ENCODE measurements at places on chromosomes 2 and 18.

GRCh38 chr2:60980071-60980815 lies 37.3 kb upstream of the PEX13 start:
- DNase-seq, result no peak

GRCh38 chr2:100283724-100284501 lies 38.4 kb downstream of the LONRF2 start:
- DNase-seq, result no peak

DNA sequence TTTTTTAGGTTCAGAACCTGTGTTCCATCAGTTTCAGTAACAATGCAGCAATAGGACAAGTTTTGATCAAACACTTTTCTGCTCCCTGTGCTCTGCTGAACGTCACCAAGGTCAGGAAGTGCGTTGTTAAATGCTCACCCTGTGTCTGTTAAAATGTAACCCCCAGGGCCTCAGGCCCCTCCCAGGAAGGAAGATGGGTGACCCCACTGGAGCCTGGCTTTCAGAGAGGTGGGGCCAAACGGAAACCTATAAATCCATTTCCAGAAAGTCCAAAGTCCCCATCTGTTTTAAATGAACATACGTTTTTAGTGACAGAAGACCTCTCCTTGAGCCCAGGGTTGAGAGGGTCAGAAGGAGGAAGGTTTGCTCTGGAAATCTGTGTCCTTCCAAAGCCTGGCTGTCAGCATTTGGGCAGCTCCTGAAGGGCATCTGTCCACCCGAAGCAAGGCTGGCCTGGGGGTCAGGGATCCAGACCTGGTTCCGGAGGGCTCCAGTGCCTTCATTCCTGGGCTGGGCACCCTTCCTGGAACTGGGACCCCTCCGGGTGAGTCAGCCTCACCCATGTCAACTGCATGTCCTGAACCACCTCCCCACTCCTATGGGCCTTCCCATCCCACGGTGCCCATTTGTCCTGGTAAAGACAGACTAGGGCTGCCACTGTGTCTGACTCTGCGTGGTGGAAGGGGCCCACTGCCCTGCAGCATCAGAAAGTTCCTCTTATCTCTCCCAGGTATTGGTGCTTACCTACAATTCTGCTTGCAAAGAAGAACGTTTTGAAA lies 117.4 kb upstream of the COPS8 start:
- peak; percentile 77 for DNase-seq

- no peak for DNase-seq
Observed at GRCh38 chr2:84214455-84214854, 244.6 kb downstream of the SUCLG1 start.

GRCh38 chr2:128562471-128563347 lies 244.0 kb upstream of the HS6ST1 start:
- DNase-seq, result no peak

- DNase-seq, result no peak
Observed at GRCh38 chr2:212136216-212136795, 402.3 kb downstream of the ERBB4 start.

DNA sequence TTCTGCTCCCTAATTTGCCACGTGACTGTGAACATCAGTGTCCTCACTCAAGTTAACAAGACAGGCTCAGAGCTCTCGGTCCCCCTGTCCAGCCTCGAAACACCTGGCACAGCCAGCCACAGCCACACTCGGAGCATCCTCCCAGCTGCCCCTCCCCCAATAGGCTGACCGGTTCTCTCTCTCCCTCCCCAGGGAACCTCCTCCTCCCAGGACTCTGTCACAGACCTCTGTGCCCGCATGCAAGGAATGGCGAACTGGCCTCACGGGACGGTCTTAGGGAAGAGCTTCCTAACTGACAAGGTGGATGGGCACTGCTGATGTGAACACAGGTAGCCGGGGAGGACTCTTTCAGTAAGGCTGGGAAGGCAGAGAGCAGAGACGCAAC lies 18.8 kb downstream of the CYP26B1 start:
- DNase-seq, result no peak

GRCh38 chr2:656676-657075 lies 20.5 kb downstream of the TMEM18 start:
- DNase-seq, result no peak

GRCh38 chr2:149739883-149740265 lies 152.3 kb upstream of the MMADHC start:
- DNase-seq, result no peak

DNA sequence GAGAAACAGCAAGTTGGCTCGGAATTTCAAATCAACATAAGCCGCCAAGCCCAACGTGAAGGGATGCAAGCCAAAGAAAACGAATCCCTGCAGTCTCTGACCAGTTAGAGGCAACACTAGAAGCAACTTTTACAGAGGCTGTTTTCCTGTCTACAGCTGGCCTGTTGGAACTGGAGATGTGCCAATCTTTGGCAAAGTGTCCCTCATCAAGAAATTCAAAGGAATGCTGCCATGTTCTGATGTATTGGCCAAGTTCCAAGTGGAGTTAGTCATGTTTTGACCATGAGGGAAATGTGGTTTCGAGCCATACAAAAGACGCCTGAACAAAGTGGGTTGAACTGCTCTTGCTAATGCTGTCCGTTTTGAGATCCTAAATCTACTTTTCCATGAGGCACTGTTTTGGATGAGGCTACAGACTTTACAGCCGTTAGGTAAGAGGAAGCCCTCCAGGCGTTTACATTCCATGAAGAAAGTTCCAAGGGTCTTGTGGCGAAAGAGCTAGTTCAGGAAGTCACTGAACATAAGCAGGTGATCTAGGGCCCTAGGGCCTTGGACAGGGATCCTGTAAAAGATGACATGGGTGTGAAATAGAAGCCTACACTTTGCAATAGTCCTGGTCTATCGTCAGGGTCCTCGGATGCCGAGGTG lies 140.7 kb upstream of the PXDN start:
- no peak for DNase-seq

DNA sequence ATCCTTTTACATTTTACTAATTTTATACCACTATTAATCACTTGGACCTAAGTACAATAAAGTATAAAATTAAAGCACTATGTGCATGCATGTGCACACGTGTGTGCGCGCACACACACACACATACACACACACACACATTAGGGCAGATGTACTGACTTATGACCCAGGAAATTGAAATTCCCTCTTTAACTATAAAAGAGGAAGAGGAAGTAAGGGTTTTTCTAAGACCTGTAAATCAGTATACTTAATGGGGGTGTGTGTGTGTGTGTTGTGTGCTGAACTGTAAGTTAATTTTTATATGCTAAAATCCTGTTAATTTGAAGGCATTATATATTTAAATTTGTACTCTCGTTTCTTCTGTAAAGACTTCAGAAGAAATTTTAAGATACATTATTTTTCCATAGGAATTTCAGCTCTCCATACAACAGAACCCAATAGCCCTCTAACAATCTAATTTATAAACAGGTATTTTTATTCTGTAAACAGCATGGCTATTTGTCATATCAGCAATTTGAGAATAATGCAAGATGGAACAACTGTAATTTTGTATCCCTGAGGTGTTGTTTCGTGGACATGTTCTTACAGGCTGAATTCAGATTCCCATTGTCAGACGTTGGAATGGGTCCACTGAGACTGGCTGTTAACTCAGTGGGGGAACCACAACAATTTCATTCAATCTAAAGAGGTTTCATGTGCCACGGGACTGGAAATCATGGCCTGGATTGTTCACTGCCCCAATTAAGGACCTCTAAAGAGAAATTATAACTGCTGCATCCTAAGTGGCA lies 90.9 kb downstream of the PLA2R1 start:
- no peak for DNase-seq

DNA sequence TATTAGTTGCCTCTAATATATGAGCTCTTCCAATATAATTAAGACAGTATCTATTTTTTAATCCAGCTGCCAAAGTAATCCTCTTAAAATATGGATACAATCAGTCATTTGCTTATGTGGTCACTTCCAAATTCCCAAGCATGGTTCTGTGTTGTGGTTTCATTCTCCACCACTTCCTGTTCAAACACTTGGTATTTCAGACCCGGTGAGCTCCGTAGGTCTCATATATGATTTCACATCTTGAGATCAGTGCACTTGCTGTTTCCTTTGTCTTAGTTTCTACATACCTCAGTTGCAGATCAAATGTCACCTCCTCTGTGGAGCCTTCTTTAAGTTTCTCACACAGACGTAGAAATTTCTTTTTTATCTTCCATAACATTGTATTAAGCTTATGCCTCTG lies 254.2 kb downstream of the KCNS3 start:
- no peak for DNase-seq

GRCh38 chr2:118508282-118508681 lies 339.2 kb downstream of the EN1 start:
- DNase-seq, result no peak

- DNase-seq, result no peak
Observed at GRCh38 chr2:241412144-241412543, 56.1 kb downstream of the FARP2 start.

- no peak for DNase-seq
Observed at GRCh38 chr2:17263570-17263968, 254.7 kb downstream of the RAD51AP2 start.

DNA sequence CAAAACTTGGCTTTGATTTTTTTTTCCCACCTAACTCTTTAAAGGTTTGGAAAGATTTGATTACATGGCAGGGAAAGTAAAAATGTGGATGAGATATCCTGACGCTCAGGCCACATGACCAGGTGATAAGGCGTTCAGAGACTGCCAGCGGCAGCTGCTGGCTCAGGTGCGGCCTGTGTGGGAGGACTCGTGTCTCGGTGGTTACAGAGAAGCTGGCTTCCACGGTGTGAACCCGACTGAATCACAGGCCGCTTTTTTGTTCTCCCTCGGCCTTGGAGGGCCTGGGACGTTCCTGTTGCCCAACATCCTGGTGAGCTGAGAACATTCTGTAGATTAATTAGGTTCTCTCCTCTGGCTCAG lies 124.2 kb upstream of the ZNF516 start:
- DNase-seq, result no peak

DNA sequence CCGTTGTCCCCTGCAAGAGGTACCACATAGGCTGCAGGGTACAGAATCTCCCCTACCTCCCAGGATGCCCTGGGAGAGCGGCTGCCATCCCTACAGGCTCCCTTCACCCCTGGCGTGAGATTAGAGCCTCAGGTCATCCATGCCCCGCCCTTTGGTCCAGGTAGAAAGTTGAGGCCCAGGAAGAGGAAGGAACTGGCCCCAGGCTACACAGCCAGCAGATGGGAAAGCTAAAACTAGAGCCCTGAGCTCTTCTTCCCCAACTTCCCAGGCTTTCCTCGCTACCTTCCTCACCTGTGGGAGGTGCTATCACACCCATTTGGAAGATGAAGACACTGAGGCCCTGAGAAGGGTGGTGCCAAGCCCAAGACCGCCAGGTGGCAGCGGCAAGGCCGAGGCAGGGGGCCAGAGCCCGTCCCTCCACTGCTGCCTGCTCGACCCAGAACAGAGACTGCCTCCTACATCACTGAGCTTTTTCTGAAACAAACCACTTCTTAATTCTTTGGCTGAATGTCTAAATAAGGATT lies 25.8 kb downstream of the CIB4 start:
- DNase-seq, result no peak

GRCh38 chr2:160502478-160502877 lies 8.9 kb upstream of the RBMS1 start:
- no peak for DNase-seq

DNA sequence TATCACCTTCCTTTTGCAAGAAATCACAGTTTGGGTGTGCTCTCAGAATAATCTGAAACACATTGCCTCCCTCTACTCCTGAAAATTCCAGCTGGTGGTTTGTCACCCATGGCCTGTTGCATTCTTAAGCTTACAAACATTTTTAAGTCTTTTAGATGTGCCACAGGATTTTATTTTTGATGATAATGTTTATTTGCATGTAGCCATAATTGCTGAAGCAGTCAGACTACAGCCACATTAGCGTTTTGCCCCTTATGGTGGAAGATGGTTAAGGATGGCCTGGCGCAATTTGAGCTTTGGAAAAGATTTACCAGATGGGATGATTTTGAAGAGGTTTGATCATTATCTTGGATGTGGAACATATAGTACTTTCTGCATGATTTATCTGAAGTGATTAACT lies 439.5 kb downstream of the MEIS1 start:
- no peak for DNase-seq

All from CD4-positive, alpha-beta T cell treated with Interleukin-15 for 1 hour (primary cell).